Hematopoietic multipotent progenitor cell treated with erythropoietin and hydrocortisone succinate and interleukin-3 and kit ligand, for 8 days (in vitro differentiated cells): ENCODE measurements at places on chromosomes 7 and 10.

DNA sequence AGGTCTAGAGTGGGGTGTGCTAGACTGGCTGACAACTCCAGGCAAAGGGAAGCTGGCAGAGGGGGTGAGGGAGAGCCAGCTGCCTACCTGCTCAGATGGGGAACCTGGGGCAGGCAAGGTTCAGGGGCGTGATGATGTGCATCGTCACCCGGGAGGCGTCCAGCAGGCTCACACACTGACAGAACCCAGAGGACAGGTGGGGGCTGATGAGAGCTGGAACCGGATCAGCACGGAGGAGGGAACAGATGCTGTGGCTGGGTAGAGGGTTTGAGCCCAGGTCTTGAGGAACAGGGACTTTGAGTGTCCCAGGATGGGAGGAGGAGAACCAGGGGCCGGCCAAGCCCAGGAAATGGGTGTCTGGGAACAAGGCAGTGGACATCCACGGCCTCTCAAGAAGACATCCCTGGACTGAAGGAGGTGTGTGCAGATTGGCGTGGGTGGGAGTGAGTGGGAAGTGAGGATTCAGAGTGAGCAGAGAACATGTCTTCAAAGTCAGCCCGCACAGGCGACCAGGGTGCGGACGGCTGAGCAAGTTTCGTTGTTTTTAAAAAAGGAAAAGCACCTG, 3.9 kb downstream of the RASGEF1A start:
- no peak for DNase-seq

DNA sequence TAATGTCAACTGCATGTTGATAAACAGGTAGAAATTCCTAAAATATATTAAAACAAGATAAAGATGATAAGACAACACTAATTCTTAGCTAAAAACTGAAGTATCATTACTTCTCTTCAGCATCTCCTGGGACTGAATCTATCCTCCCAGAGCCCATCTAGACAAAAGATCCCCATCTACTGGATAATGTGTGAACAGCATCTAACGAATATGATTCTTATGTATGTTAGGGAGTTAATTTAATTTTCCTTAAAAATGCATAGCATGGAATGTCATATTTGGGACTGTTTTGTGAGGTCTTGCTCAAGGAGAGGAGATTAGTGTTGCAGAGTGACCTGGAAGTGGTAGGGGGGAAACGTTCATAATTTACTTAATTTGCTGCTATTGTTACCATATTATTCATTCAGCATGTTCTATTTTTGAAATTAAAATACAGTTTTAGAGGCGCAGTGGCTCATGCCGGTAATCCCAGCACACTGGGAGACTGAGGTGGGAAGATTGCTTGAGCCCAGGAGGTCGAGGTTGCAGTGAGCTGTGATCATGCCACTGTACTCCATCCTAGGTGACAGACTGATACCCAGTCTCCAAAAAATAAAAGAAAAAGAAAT, 305.1 kb upstream of the CSTF2T start:
- peak; percentile 47 for DNase-seq

GRCh38 chr10:126663328-126663727, 7.2 kb downstream of the C10orf90 start:
- DNase-seq, result no peak

- DNase-seq, result no peak
Observed at GRCh38 chr7:1689311-1689710, 19.2 kb downstream of the ELFN1 start.

- DNase-seq, result no peak
Observed at GRCh38 chr10:105509517-105509916, 868.4 kb downstream of the SORCS3 start.

- DNase-seq, result no peak
Observed at GRCh38 chr7:45295222-45295621, 137.6 kb downstream of the RAMP3 start.

- DNase-seq, result no peak
Observed at GRCh38 chr7:157668221-157668883, 331.5 kb downstream of the DNAJB6 start.

DNA sequence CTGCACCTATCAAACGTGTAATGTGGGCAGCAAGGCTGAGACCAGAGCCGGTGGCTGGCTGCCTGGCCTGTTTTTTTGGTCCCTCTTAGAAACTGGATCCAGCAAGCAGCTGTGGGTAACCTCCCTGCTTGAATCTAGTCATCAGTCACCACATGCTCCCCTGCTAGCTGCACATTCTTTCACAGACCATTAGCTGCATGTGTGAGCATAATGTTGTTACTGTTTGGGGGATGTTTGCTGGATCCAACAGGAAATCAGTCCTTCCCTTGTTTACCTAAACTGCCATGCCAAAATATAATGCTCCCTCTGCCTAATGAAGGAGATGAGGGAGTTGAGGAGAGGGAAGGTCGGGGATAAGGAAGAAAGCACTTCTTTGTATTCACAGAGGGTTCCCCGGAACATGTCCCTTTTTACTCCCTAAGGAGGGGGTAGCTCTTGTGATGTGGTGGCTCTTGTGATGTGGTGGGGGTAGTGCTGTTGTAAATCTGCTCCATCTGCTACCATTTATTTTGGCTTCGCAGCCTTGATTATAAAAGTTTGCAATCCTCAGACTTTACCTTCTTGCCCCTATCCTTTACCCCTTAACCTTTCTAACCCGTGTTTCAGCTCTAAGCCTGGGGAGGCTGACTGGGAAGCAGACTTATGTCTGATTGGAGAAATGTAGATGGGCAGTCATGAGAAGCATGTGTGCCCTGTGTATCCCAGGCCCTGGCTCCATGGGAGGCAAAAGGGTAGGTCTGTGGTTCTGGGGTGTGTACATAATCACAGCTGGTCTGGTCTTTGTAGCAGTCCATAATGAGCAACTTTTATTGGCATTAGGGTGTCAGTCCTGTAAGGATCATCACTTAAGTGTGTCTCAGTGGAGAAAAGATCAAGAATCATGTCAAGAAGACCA, 20.8 kb downstream of the LOXL4 start:
- no peak for DNase-seq

DNA sequence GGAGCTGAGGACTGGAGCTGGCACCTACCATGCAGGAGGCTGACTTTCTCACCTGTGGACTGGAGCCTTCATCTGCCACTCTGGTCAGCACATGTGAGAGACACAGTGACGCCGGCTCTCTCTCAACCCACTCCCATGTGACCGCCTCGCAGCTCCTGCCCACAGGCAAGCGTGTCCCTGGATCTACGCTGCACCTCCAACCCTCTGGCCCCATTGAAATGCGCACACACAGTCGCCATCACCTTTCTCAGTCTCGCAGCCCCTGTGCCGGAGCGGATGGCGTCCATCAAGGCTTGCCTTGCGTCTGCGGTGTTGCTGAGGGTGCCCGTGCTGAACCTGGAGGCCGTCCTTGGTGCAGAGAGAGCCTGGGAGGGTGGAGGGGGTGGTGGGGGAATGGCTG, 242.2 kb upstream of the GRB10 start:
- DNase-seq, result no peak

GRCh38 chr10:27660711-27661110, 84.9 kb downstream of the MKX start:
- no peak for DNase-seq

DNA sequence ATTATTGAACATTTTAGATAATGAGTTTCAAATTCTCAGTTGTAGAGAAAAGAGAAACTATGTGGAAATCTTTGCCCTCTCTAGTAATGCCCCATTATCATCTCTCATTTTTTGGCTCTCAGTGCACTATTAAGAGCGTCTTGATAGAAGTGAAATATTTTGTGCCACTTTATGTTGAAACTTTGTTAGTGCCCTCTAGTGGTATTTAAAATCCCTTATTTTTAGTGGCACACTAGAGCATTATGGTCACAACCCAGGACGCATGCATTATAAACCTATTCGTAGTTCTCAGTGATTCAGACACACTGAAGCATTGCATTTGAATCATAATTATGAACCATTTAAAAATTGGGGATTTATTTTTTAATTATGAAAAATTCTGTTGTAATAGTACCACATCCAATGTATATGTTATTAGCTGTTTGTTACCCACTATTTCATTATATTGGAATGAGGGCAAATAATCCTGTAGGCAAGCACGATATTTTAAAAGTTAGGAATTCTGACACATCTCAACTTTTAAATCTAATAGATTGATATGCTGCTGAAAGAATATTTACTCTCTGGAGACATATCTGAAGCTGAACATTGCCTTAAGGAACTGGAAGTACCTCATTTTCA, 21.9 kb downstream of the PDCD4 start:
- peak; percentile 82 for DNase-seq

DNA sequence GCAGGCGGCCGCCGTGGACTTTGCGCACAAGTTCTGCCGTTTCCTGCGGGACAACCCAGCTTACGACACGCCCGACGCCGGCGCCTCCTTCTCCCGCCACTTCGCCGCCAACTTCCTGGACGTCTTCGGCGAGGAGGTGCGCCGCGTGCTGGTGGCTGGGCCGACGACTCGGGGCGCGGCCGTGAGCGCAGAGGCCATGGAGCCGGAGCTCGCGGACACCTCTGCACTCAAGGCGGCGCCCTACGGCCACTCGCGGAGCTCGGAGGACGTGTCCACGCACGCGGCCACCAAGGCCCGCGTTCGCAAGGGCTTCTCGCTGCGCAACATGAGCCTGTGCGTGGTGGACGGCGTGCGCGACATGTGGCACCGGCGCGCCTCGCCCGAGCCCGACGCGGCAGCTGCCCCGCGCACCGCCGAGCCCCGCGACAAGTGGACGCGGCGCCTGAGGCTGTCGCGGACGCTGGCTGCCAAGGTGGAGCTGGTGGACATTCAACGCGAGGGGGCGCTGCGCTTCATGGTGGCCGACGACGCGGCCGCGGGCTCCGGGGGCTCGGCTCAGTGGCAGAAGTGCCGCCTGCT, 14.1 kb downstream of the SH2B2 start:
- DNase-seq, result no peak

DNA sequence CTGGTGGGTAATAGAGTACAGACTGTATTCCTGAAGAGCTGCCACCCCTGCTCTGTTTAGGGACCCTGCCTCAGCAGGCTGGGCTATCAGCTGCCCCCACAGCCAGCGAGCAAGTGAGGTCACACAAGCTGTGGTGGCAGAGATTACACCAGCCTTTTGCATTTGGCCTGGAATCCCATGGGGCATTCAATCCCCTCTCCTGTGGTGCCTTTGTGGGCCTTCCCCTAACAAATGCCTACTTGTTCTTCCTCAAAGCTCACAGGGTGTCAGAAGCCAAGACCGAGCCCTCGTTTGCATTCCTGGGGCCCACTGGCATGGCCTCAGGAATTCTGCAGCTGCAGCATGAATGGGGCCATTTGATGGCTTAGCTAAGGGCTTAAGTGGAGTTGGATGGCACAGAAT, 212.7 kb upstream of the PHYHIPL start:
- DNase-seq, result no peak

GRCh38 chr10:95759233-95759826, 3.4 kb downstream of the ENTPD1 start:
- DNase-seq, result no peak

DNA sequence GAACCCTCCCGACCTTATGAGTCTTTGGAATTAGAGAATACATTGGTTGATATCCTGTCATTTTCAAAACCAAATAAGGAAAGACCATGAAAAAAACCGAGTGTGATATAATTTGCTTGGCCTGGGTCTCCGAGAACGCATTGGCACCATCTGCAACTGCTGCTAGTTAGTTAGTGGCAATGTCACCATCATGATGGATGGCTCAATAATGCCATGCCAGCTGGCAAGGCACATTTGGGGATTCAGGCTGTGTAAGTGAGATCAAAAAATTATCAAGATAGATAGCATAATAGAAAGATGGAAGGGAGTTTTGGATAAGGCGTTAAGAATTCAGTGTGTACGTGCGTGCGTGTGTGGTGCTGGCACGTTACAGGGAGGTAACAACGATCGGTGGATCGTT, 134.7 kb upstream of the TCERG1L start:
- DNase-seq, result no peak

- DNase-seq, result no peak
Observed at GRCh38 chr7:158868764-158869410, 12.5 kb downstream of the DYNC2I1 start.

DNA sequence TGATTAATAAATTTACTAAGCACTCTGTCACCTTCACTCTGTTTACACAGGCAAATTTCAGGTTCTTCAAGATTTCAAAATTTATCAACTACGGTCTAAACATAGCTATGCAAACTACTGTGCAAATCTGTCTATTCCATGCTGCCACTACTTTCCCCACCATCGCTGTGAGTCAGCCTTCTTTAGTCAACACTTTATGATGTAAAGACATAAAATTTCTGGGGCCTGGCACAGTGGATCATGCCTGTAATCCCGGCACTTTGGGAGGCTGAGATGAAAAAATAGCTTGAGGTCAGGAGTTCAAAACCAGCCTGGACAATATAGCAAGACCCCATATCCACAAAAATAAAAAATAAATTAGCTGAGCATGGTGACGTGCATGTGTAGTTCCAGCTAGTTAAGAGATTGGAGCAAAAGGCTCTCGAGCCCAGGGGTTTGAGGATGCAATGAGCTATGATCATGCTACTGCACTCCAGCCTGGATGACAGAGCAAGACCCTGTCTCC, 42.6 kb downstream of the CNOT4 start:
- no peak for DNase-seq

GRCh38 chr7:107007892-107008287, 36.6 kb upstream of the PRKAR2B start:
- peak; percentile 44 for DNase-seq

- DNase-seq, result no peak
Observed at GRCh38 chr10:86255405-86256251, 111.0 kb downstream of the GRID1 start.

DNA sequence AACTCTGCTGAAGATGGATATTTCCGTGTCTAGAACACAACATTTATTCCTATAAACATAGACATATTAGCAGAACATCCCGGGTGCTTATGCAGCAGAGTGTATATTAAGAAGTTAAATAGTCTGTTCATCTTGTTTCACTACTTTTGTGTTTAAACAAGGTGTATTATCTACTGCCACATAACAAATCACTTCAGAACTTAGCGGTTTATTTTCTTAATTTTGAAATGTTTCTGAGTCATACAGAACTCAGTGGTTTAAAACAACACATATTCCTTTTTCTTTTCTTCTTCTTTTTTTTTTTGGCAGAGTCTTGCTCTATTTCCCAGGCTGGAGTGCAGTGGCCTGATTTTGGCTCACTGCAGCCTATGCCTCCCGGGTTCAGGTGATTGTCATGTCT, 25.8 kb downstream of the DENND10 start:
- DNase-seq, result no peak

- DNase-seq, result peak; percentile 81
Observed at GRCh38 chr10:124677749-124678556, 66.2 kb downstream of the FAM53B start.

DNA sequence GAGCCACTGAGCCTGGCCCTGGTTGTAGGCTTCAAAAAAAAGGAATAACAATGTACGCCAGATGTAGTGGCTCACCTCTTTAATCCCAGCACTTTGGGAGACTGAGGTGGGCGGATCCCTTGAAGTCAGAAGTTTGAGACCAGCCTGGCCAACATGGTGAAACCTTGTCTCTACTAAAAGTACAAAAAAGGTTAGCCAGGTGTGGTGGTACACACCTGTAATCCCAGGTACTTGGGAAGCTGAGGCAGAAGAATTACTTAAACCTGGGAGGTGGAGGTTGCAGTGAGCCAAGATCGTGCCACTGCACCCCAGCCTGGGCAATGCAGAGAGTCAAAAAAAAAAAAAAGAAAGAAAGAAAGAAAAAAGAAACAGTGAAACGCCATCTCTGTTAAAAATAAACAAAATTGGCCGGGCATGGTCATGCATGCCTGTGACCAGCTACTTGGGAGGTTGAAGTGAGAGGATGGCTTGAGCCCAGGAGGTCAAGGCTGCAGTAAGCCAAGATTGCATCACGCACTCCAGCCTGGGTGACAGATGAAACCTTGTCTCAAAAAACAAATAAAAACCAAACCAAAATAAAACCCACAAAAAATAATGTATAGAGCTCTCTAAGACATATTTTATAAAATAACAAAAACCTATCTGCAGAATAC, 4.7 kb upstream of the KLHDC10 start:
- no peak for DNase-seq

- no peak for DNase-seq
Observed at GRCh38 chr10:78404296-78404695, 370.6 kb downstream of the RPS24 start.
